ENCODE measurements at places on chromosomes 2 and 18.

DNA sequence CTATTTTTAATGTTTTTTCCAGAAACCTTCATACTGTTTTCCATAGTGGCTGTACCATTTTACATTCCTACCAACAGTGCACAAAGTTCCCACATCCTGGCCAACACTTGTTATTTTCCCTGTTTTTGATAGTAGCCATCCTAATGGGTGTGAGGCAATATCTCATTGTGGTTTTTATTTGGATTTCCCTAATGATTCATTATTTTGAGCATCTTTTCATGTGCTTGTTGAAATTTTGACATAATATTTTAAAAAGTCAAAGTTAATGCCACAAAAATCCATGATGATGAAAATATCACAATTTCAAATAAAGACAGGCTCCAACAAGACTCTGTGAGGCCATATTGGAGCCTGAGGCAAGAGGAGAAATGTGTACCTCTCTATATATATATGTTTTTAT is 50.2 kb downstream of the VWA3B start:
- DNase-seq = no peak

- DNase-seq = no peak
These were observed 37.9 kb upstream of the NARS1 start for GRCh38 chr18:57659460-57660102.

DNA sequence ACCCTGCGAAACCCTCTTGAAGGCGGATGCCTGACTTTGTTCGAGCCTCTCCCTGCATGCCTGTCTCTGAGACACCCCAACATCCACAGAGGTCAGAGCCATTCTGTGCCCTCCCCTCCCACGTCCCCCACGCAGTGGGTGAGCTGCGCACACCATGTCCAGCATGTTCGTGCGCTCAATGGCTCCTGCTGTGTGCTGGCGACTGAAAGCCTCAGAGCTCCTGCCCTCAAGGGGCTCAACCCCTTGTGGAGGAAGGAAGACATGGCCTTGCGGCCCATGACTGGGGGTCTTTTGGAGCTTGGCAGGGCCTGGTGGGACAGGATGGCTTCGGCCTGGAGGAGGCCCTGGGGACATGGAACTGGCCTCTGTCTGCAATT is 45.7 kb downstream of the ANKMY1 start:
- DNase-seq = no peak

DNA sequence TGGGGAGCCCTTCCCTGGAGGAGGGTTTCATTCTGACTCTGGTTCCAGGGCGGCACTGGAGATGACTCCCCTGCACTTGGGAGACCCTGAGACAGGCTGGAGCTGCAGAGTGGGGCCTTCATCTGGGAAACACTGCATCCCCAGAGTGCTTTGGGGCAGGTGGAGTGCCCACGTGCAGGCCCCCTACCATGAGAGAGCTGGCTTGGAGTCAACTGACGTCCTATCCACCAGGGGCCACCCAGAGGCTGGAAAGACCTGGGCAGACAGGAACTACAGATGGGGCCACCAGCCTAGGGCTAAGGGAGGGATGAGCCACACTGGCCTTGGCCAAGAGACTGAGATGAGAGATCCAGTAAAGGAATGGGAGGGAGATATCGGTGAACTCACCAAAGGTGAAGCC is 153.8 kb downstream of the ASB1 start:
- no peak for DNase-seq

Measured in stimulated activated CD8-positive, alpha-beta memory T cell treated with anti-CD3 and anti-CD28 coated beads, Interleukin-4, amount 100 ng/mL, for 1 hour (primary cell).